ENCODE measurements at places on chromosomes 12 and 14.

DNA sequence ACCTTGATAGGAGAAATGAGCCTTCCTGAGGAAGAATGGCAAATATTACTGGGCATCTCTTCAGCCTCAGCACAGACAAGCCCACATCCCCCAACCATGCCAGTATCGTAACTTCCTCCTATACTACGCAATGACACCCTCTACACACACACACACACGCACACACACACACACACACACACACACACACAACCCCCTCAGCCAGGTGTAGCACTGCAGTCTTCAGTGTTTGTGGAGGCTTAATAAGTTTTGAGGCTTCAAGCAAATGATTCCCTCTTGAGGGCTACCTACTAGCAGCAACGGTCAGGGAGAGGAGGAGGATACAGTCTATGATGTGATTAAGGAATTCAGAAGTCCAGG is 1.6 kb downstream of the DGKA start:
- peak; percentile 34 for DNase-seq

- no peak for DNase-seq
Observed at GRCh38 chr12:47156167-47156736, 76.5 kb upstream of the AMIGO2 start.

- DNase-seq, result no peak
Observed at GRCh38 chr14:102817942-102818940, 41.0 kb downstream of the TRAF3 start.

DNA sequence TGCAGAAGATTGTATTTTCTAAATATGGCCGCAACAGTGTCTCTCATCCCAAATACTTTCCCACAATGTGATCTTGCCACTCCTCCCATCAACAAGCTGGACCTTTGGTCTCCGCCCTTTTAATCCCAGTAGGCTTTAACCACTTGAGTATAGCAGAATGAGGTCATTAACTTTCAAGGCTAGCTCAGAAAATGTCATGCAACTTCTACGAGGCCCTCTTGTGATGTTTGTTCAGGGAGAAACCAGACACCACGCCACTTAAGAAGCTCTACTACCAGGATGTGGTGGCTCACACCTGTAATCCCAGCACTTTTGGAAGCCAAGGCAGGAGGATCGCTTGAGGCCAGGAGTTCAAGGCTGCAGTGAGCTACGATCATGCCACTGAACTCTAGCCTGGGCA is 20.1 kb upstream of the OR6J1 start:
- no peak for DNase-seq

- DNase-seq, result no peak
Observed at GRCh38 chr12:6573001-6573400, 4.9 kb upstream of the NOP2 start.

- no peak for DNase-seq
Observed at GRCh38 chr14:75648066-75648838, 12.4 kb downstream of the ERG28 start.

DNA sequence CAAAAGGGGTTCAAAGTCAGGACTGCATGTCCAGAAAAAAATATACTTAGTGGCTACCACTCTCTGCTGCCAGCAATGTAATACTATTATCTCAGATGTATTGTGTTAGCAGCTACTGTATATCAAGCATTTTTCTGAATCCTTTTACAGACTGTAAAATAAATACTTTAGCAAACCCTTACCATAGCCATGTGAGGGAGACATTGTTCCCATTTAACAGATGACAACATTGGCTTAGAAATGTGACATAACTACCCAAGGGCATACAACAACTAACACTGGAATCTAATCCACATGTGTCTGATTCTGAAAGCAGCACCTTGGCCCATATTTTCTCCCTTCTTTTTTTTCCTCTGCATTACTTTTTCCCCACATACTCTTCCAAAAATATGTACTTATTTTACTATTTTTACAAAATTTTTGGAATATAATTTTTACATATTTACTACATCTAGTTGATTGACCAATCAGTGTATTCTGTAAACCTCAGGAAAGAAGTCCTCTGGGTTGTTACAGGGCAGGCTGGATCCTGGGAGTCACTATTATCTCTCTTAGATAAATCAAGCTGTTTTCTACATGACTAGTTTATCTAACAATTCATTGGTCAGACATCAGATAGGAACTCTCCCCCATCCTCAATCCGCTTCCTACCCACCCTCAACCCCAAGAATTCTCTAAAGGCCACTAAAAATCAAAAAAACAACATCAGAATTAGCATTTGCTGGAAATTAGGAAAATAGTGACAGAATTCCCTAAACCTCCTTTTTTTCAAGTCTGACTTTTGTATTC is 154.1 kb downstream of the BTG1 start:
- DNase-seq, result no peak

DNA sequence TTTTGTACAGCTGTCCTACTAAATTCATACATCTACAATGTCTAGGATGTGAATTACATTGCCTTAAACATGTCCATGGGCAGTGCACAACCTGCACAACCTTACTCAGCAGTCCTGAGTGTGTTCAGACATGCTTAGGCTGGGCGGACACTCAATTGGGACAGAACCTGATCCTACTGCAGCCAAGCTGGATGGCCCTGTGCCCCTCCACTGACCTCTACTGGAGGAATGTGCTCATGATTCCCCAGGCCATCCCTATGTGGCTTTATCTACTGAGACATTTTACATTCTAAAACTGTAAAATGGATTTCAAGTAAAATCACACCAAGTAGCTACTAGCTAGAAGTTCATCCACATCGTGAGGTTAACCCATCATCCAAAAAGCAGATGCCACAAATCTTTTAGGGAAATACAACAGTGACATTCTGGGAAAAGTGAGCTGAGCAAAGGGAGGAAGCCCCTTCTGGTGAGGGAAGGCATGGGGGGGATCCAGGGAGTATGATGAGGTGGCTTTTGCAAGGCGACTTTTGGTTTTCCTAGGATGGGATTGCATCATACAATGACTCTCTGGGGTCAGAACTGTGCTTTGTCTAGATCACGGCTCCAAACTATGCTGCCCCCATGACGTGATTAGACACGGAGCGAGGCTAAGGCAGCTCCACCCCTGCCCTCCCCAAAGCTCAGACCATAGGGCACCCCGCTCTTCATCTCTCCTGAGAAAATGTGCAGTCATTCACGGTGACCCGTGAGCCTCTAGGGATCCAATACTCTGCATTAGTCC is 911.7 kb upstream of the TMEM132C start:
- DNase-seq, result no peak

- no peak for DNase-seq
Observed at GRCh38 chr12:59629890-59630289, 34.1 kb downstream of the SLC16A7 start.

DNA sequence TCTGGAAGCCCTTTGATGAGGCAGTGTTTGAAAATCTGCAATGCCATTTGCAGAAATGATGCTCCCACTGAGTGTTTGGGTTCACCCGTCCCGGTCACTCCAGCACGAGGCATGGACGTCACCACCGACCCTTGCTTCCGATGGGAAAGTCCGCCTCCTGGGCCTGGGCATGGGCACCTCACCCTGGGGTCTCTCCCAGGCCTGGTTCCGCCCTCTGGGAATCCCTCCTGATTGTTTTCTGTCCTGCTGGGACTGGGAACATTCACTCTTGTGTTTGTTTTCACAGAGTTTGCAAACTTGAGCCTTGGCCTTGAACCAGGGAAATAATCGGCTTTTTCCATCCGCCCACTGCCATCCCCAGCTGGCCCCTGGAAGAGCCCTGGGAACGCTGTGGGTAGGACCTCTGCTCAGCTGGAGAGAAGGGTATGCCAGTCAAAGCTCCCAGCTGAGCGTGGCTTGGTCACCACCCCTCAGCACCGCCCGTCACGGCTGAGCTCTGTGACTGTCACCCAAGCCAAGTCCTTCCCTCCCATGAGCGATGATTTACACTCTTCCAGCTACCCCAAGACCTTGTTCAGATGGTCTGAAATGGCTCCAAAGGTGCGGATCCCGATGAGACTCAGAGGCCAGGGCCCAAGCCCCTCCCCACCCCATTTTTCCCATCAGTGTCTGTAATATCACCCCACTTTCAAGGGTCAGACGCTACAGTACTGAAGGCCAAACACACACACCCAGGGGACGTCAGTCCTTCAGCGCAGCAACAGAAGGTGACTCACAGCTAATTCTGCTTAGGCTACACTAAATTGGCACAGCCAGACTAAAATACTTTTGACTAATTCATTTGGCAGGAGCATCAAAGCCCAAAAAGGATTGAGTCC is 34.1 kb upstream of the FZD10 start:
- no peak for DNase-seq

- DNase-seq, result no peak
Observed at GRCh38 chr14:51014086-51014485, 69.8 kb upstream of the PYGL start.

DNA sequence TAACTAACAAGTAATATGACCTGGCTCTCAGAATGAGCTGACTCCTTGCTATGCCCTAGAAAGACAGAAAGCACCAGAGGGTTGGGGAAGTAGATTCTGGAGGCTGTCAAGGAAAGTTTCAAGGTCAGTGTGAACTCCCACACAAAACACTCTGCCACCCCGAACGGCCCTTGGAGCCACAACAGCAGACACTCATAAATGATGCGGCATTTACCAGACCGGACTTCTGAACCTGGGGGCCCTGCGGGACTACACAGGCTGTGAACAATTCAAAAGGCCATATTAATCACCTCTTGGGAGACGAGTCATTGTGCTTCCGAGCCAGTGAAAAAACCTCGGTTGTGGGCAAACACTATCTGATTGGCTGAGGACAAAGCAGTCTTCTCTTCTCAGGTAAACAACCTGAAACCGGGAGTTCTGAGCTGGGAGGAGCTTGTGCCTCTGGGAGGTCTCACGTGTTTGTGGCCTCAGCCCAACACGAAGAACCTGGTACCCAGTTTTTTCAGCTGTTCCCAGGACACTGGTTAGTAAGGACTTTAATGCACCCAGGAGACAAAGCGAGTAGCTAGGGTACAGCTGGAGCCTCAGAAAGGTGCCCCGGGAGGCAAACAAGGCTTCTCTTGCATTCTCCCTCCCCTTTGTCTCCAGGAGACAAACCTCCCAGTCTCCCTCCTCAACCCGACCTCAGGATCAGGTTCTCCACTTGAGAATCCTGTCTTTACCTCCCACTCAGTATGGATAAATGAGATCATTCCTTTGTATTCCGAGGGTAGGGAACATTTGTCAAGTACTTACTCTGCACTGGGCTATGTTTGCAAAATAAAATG is 35.3 kb downstream of the VWF start:
- no peak for DNase-seq

GRCh38 chr12:65631621-65632111 is 192.6 kb upstream of the HMGA2 start:
- no peak for DNase-seq

DNA sequence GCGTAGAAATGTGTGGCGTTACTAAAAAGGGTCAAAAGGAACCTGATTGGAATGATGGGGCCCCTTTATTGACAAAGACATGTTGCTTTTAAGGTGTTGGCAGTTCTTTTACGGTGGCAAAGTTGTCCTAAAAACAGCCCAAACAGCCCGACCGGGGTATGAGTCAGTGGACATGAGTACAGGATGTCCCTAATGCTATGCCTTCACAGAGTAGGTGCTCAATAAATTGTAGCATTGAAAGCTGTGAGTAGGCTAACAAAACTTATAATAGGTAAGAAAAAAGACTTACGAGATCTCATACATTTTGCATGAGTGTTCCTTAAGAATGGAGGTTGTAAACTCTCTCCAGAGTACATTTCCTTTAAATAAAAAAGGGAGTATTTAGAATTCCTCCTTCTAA is 2.6 kb downstream of the ELK3 start:
- DNase-seq, result no peak

DNA sequence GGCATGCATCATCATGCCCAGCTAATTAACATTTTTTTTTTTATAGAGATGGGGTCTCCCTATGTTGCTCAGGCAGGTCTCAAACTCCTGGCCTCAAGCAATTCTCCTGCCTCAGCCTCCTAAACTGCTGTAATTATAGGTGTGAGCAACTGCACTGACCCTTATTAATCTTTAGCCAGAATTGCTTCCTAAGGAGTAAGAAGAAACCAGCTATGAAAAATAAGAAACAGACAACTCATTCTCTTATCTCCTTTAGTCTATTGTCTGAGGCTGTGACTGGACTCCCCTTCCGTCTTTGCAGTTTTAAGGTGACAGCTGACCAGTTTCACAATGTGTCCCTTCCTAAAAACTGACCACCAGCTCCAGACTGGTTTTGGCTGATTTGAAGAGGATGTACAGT is 52.4 kb downstream of the EMP1 start:
- DNase-seq, result no peak

DNA sequence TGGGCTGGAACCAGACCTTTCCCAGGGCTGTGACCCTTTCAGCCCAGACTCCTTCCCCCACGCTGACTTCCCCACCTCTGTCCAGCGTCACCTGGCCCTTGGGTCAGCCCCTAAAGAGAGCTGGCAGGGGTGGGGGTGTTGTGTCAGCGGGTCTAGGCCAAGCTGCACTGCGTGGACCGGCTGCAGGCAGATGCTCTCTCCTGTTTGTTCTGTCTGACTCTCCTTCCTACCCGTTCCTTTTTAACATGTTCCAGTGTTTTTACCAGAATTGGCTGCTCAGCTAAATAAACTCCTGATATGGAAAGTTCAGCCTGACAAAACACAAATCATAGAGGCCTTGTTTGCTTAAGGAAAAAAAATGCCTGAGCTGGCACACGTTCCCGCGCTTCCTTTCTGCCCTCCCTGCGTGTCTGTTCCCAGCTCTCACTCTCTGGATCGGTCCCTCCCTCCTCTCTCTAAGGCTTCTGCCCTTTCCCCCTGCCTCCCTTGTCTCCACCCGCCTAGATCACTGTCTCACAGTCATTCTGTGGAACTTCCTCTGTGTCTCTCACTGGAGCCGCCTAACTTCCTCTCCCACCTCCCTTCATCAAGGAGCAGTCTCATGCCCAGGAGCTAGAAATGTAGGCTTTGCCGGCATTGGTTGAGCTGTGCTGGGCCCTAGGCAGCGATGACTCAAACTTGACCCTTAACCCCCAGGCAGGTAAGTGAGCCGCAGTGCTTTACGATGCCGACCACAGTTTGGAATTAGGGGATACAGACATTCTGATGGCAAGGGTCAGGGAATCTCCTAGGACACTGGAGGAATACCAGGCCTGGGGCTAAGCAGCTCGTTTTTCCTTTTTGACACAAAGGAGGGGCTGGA is 15.5 kb upstream of the MLXIP start:
- no peak for DNase-seq

- no peak for DNase-seq
Observed at GRCh38 chr12:4243091-4243490, 30.5 kb upstream of the CCND2 start.

- no peak for DNase-seq
Observed at GRCh38 chr14:75427126-75427481, 718 bp upstream of the JDP2 start.

- no peak for DNase-seq
Observed at GRCh38 chr14:92175811-92176210, 54.0 kb downstream of the CPSF2 start.

GRCh38 chr12:11798856-11799501 is 149.5 kb downstream of the ETV6 start:
- no peak for DNase-seq

Measured in effector memory CD8-positive, alpha-beta T cell (primary cell).